ENCODE measurements at places on chromosomes 11 and 22.

GRCh38 chr11:118058311-118059245 is 18.3 kb upstream of the TMPRSS4 start:
- no peak for DNase-seq

- DNase-seq, result no peak
Measured at GRCh38 chr11:11793073-11793472, 48.7 kb upstream of the USP47 start.

GRCh38 chr11:125091247-125091876 is 20.1 kb downstream of the TMEM218 start:
- DNase-seq, result peak; percentile 80

GRCh38 chr22:30469165-30469564 is 2.7 kb downstream of the SEC14L3 start:
- no peak for DNase-seq

DNA sequence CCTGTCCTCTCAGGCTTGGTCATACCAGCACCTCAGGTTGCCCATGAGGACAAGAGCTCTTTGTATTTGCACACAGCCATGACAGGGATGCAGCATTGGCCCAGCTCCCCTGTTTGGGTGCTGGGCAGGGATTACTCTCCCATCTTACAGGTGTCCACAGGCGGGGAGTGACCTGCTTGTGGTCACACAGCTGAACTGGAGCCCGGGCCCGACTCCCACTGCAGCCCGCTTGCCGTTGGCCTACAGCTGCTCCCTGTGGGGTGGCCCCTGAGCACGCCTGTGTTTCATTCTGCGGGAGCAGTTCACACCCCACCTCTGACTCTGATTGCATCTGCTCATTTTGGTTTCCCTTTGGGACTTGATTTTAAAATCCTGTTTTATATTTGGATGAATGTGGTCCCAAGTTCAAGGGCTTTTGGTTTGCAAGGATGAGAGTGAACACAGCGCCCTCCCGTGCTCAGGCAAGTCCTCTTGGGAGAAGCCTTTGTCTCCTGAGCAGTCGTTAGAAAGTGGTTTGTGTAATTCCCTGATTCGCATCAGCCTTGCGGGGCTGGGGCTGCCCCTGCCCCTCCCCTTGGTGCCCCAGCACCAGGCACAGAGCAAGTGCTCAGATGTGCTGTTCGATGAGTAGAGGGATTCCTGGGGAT is 9.3 kb downstream of the PICK1 start:
- no peak for DNase-seq

DNA sequence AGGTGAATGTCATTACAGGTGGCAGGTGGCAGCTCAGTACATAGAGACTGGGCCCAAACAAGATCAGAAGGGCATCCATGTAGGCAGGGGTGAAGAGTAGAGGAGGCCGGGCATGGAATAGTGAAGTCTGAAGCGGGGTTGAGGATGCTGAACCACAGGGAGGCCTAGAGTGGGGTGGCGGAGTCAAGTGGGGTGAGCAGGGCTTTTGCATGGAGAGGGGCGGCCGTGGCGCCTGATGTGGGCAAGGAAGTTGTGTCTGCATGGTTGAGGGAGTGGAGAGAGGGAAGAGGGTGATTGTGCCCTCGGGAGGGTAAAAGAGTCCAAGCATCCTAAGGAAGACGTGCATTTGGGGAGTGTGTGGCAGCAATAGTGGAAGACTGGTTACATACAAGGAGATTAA is 14.4 kb downstream of the DDB2 start:
- no peak for DNase-seq

DNA sequence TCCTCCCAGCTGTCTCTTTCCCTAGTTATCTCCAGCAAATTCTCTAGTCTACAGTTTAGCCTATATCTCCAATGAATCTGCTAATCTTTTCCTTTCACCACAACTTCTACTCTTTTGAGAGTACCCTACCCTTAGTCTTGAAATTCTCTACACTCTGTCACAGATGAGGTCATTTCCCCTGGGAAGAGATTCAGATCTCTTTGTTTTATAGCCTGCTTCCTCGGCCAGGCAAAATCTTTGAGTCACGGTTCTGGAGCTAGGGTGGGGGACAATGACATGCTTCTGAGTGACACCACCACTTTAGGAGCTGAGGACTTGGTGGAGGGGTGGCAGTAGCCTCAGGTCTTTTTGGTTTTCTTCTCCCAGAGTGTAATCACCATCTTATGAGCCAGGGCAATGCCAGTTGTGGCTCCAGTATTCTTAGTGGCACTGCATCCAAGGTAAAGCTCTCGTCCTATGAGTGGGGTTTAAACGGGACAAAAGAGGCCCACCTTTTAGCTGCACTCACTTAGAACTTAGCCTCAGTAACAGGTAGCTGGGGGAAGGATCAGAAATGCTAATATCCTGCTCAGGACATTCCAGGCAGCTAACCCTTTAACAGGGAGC is 98.5 kb upstream of the RRM1 start:
- no peak for DNase-seq

- DNase-seq, result no peak
Measured at GRCh38 chr11:59173080-59173963, 1.4 kb downstream of the DTX4 start.

GRCh38 chr22:37449331-37450001 is 22.2 kb upstream of the ELFN2 start:
- DNase-seq, result no peak

- DNase-seq, result no peak
Measured at GRCh38 chr11:46397526-46397925, 6.0 kb upstream of the CHRM4 start.

- no peak for DNase-seq
Measured at GRCh38 chr22:31561970-31562369, 65.6 kb downstream of the SFI1 start.

- DNase-seq, result peak; percentile 79
Measured at GRCh38 chr11:43567396-43567975, 113.1 kb upstream of the HSD17B12 start.

DNA sequence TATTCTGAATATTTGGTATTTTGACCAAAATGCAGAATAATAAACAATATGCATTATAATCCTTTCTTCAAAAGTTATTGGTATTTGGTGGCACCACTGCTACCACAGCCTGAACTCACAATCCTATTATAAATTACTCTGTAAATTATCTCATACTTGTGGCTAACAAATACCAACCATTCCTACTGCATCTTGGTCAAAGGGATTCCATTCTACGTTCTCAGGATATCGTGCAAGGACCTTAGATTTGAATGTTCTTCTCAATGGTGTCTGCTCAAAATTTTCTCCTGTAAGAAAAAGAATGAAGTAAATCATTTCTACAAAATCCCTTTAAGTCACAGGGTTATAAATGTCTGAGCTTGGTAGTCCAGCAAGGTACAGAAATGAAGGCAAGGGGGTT is 58.7 kb downstream of the DENND5A start:
- DNase-seq, result no peak

GRCh38 chr11:56848141-56848809 is 99.8 kb upstream of the OR9G4 start:
- no peak for DNase-seq

DNA sequence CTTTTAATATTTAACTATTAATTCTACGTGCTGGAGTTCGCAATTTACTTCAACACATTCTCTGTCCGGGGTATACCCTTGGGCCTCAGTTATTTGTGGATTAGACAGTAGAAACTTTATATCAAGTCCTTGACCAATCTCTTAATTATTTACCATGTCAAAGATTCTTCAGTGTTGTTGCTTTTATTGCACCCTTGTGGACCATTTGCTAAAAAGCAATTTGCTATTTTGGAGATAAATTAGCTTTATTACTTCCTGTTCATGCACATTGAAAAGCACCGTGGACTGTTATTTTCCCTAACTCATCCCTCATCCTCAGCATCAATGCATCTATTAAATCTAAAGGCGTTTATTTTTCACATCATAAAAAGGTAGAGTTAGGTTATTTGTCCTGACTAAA is 609.9 kb downstream of the CNTN5 start:
- no peak for DNase-seq

- peak; percentile 50 for DNase-seq
Measured at GRCh38 chr11:1442163-1442562, 44.4 kb downstream of the MOB2 start.

DNA sequence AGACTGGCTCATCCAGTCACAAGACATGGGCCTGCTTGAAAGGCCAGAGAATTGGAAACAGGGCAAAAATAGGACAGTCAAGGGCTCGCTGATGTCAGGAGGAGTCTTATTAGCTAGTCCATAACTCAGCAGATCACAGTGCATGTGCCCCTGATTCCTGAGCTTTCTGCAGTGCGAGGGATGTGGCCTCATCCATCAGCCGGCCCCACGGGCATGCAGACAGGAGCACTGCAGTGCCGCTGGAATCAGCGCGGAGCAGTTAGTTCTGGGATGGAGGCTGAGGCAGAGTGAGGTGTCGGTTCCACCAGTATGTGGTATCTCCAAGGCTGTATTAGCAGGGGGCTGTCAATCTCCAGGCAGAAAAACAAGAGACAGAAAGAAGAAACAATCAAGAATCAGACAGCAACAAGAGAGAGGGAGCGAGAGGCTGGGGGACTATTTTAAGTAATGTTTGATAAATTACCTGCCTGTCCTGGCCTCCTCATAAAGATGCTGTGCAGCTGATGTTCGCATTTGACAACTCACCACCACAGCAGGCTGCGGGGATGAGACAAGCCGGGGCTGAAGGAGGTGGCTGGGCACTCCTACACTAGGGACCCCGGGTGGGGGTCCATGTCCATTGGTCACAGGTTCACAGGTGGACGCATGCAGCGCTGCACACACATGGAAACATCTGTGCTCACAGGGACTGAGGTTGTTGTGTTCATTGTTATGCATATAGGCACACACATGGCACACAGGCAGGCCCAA is 167.2 kb downstream of the TRIM29 start:
- no peak for DNase-seq

GRCh38 chr11:11440144-11440543 is 87.1 kb upstream of the CSNK2A3 start:
- DNase-seq, result no peak

GRCh38 chr11:88739524-88739923 is 326.3 kb downstream of the GRM5 start:
- DNase-seq, result no peak

GRCh38 chr11:111526501-111526900 is 11.9 kb downstream of the HOATZ start:
- DNase-seq, result no peak

DNA sequence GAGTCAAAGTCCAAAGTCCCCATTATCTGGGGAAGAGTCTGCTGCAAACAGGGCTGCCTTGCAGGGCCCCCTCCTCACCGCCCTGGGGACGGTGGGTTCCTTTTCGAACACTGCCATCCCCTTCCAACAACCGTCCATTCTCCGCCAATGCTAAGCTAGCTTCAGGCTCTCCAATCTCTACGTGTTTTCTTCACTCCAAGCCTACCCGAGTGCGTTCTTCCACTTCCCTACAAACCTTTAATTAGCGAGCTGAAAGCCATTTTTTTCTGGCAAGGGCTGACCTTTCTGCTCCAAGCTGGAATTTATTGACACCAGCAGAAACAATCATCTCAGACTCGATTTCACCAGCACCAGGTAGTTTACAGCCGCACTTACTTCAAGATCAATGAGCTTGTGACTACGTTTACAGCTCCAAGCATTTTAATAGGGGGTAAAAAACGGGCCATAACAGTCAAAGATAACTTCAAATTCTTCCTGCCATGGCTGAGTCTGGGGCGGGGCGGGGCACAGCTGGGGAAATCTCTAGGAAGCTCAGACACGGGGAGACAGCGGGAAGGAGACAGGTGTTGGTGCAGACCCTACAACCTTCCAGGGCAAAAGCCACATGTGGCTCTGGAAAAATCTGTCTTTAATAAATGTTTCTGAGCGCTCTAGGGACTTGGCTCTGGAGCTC is 82.2 kb downstream of the PHF21B start:
- no peak for DNase-seq

DNA sequence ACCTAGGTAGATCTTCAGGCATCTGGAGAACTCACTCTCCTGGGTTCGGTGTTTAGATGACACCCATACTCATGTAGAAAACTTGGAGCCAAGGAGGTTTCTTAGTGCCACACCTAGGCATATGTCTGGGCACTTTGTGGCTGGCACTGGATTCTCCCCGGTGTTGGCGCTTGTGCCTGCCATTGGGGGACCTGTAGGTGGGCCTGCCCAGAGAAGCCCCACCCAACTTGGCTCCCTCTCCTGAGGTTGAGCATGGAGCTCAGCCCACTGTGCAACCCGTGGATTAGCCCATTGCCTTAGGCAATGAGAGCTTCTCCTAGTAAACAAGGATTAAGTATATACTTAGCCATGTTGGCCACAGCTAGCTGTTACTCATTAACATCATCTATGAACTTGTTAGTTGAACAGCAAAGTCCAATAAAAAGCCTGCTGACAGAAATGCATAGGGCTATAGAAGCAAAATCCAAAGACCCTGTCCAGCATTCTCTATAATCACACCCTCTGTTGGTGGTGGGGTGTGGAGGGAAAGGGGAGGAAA is 335.5 kb upstream of the CHORDC1 start:
- DNase-seq, result no peak

DNA sequence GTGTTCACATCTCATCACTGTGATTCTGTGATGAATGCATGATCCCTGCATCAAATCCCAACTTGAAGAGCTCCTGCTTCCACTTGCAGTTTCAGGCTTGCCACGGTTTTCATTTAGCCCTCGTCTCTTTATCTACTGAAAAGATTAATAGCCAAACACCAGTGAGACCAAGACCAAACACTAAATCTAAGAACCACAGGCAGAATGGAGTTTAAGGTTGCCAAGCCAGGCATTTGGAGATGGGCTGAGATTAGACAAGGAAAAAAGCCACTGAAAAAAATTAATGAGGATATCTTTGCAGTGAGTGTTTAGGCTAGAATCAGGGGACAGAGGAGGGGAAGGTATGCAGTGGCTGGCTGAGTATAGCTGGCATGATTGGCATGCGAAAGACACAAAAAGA is 227.2 kb upstream of the BLID start:
- DNase-seq, result no peak

GRCh38 chr11:130314184-130314749 is 450 bp downstream of the ZBTB44 start:
- DNase-seq, result no peak

DNA sequence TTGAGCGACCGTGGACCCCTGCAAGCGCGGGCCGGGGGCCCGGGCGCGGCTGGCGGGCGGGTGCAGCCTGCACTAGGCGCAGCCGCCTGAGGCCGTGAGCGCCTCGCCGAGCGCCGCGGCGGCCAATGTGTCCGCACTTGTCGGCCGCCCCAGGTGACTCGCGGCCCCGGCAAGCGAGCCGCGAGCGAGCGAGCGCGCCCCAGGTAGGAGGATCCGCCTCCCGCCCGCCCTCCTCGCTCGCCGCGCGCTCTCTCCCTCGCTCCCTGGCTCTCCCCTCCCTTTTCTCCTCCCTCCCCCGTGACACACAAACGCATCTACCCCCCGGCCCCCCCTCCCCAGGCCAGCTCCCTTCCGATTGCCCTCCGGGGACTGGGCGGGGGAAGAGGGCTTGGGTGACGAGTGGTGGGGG is at the start of gene WNT7B:
TSS of gene WNT7B (minus strand) at position 160 of the 409 bp plus-strand sequence. CDS start 408 bp downstream, outside the sequence.
- no peak for DNase-seq

GRCh38 chr11:18063862-18064434 is 17.9 kb upstream of the TPH1 start:
- no peak for DNase-seq
